Endothelial cell of umbilical vein (primary cell): ENCODE measurements at places on chromosomes 16 and 17.

DNA sequence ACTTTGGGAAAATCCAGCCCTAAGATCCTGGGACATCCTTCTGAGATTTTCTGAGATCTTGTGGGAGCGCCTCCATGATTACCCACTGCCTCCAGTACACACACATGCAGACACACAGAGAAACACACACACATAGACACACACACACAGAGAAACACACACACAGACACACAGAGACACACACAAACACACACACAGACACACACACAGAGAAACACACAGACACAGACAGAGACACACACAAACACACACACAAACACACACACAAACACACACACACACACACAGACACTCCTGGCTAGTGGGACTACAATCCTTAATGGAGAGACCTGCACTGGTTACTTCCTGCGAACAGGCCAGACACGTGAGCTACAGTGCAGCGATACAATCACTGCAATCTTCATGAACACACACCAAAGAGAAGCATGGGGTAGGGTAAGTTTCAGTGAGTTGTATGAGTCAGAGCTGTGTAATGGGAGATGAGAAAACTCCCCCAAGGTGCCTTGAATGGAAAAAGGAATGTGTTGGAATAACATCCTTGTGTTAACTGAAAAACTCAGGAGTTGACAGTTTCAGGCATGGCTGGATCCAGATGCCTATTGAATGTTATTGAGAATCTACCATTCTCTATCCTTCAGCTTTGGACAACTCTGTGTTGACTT lies 79.5 kb downstream of the SLC6A2 start:
- no peak overlapping the region for H3K27ac ChIP-seq
- H3K4me3 ChIP-seq, result no peak overlapping the region
- no peak for DNase-seq

- peaks cover 12% of the 10 kb centered on the region for H3K4me1 ChIP-seq
- no peaks in the 10 kb centered on the region for H3K36me3 ChIP-seq
- no peak overlapping the region for H3K4me3 ChIP-seq
- no peak for DNase-seq
- H3K27me3 ChIP-seq, result no peaks in the 10 kb centered on the region
Observed at GRCh38 chr16:56966093-56966475, 4.3 kb downstream of the CETP start.

DNA sequence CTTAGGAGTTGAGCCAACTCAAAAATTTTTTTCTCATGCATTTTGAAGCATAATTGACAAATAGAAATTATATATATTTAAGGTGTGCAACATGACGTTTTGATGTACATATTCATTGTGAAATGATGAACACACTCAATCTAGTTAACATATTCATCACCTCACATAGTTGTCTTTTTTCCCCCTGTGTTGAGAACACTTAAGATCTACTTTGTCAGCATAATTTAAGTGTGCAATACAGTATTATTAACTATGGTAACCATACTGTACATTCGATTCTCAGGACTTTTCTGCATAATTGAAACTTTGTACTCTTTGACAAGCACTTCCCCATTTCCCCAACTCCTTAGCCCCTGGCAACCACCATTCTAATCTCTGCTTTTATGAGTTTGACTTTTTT lies 192.2 kb upstream of the ZKSCAN2 start:
- no peak overlapping the region for H3K27ac ChIP-seq
- no peak for DNase-seq
- H3K4me1 ChIP-seq, result no peaks in the 10 kb centered on the region
- no peak overlapping the region for H3K4me3 ChIP-seq
- H3K36me3 ChIP-seq, result no peaks in the 10 kb centered on the region

GRCh38 chr16:66444049-66444481 lies 17.0 kb downstream of the BEAN1 start:
- no peak overlapping the region for H3K27ac ChIP-seq
- no peak for DNase-seq
- H3K27me3 ChIP-seq, result peaks cover 7% of the 10 kb centered on the region
- no peaks in the 10 kb centered on the region for H3K36me3 ChIP-seq
- H3K4me1 ChIP-seq, result no peaks in the 10 kb centered on the region
- H3K4me3 ChIP-seq, result no peak overlapping the region

- H3K36me3 ChIP-seq, result peaks cover 3% of the 10 kb centered on the region
- no peaks in the 10 kb centered on the region for H3K27me3 ChIP-seq
- peak overlapping the region; percentile 25 for H3K4me3 ChIP-seq
- H3K27ac ChIP-seq, result peak overlapping the region; percentile 15
- H3K4me1 ChIP-seq, result peaks cover 14% of the 10 kb centered on the region
- DNase-seq, result no peak
Observed at GRCh38 chr16:88569614-88569984, 604 bp upstream of the ZC3H18 start.
